ENCODE measurements at places on chromosomes 6 and 20.

GRCh38 chr20:63273059-63273579, 506 bp downstream of the ARFGAP1 start:
- no peak for ATAC-seq
- peak overlapping the region; percentile 91 for H3K4me3 ChIP-seq
- peak overlapping the region; percentile 95 for H3K27ac ChIP-seq
- peaks cover 22% of the 10 kb centered on the region for H3K36me3 ChIP-seq
- peaks cover 11% of the 10 kb centered on the region for H3K4me1 ChIP-seq

DNA sequence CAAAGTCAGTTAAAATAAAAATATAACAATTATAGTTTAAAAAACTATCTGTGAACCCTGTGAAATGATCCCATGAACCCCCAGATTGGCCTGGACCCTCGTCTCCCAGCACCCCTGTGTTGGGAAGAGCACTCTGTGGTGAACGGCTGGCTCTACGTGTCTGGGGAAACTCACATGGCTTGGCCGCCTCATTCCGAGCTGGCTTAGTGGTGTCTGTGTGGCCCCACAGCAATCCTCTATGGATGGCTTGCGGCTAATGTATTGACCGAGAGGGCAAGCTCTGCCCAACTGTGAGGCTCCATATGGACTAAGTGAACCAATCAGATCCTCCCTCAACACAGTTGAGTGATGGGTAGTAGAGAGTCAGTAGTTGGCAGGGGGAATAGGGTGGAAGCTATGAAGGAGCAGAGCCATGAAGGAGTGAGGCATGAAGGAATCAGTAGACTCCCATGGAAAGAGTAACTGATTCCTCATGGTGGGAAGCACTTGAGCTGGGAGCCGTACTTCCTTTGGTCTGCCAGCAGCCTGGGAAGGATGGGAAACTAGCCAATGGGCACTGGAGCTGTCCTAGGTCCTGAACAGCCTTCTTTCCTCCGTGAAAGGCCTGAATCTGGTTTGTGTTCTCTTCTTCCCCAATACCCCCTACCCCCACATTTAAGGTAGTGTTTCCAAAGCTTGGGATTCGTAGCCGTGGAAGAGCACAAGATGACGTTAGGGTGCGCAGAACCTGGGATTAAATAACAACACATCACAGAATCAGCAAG, 21.6 kb upstream of the ZNF831 start:
- peaks cover 14% of the 10 kb centered on the region for H3K36me3 ChIP-seq
- ATAC-seq, result no peak
- peaks cover 25% of the 10 kb centered on the region for H3K4me1 ChIP-seq

DNA sequence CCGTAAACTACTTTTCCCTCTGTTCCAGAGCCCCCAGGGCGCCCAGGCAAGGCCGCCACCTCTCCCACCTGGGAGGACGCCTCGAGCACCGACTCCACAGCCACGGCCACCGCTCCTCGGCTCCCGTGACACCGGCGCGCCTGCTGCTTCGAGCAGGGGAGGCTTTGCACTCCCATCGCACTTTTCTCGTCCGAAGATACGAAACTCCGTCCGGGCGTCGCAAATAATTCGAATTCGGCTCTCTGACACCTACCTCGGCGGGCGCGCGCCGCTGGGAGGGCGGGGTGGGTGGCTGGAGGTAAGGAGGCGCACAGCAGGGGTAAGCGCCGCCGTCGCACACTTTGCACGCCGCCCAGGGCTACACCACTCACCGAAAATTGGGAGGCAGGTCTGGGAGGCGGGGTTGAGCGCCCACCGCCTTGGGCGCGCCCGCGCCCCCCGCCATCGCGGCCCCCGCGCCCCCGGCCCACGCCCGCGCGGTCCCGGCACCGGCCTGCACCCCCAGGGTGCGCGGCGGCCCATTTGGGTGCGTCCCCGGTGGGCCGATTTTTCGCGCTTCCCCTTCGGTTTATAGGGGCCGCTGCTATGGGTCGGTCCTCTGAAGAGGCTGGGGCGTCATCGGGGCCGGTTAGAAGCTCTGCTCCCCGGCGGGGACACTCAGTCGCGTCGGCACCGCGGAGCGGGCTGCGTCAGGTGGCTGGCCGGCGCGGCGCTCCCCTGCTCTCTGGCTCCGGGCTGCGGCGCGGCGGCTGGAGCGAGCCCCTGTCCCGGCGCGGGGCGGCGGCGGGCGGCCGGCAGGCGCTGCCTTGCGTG, 36.2 kb downstream of the GNAS start:
- H3K36me3 ChIP-seq, result peaks cover 20% of the 10 kb centered on the region
- H3K4me1 ChIP-seq, result peaks cover 5% of the 10 kb centered on the region
- H3K4me3 ChIP-seq, result peak overlapping the region; percentile 77
- H3K27me3 ChIP-seq, result no peaks in the 10 kb centered on the region

DNA sequence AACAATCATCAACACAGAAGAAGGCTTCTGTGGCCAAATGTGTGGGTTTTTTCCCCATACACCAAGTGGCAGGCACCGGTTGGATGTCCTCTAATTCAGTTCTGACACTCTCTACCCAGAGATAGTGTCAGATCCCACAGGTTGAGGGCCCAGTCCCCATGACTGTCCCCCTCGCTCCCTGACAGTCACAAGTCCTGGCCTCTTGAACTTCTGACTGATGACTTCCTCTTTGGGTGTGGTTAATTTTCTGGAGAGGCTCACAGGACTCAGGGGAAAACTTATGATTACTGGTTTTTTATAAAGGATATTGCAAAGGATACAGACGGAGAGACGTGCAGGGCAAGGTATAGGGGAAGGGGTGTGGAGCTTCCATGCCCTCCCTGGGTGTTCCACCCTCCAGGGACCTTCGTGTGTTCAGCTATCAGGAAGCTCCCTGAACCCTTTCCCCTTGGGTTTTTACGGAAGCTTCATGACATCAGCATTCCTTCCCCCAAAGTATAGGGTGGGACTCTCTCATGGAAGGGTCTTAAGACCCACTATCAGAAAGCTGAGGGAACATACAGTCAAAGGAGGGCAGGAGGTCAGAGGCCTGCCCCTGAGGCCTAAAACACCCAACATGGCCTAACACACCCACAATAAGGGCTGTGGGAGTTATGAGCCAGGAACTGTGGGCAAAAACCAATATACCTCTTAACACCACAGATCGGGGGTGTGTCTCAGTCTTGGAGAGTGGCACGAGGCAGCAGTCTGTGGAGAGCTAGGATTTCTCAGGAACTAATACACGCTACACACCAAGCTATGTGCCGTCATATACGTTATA, 33.3 kb downstream of the FARS2 start:
- ATAC-seq, result peak; percentile 69
- H3K4me3 ChIP-seq, result peak overlapping the region; percentile 39
- H3K36me3 ChIP-seq, result no peaks in the 10 kb centered on the region
- H3K4me1 ChIP-seq, result peaks cover 28% of the 10 kb centered on the region
- H3K27me3 ChIP-seq, result no peaks in the 10 kb centered on the region

DNA sequence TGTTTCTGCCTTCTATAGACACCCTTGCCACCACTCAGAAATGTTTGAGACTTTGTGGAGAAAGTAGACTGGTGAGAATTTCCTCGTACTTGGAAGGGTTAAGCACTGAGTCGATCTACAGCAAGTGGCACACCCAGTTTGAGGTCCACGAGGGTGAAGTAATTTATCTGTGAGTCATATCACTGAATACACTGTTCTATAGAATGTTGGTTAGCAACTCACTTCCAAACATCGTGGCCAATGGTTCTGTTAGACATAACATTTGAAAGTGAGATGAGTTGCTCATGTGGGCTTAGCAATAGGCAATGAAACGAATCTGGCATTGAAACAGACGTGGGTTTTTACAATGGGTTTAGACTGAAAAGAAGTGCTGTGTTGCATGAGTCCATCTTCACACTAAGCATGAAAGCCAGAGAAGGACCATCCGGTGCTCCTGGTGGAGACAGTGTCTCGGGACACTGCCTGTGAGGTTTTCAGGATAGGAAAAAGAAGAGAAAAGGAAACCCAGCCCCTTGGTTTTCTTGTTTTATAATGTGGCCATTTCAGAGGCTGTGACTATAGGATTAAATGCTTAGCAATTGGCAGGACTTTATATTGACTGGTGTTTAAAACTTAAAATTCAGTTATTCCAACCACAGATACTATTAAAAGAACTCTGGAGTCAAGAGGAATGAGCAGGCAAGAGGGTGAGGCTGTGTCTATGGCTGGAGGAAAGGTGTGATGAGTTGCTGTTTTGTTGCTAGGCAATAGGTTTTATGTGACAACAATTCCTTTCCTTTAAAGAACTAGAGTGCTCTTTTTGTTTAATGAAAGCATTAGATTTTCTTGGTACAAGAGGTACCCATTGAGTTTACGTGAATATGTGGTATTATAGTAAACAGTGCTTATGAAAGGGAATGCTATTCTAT, 31.0 kb upstream of the EZR start:
- H3K4me1 ChIP-seq, result peaks cover 14% of the 10 kb centered on the region
- ATAC-seq, result peak; percentile 81
- H3K27ac ChIP-seq, result peak overlapping the region; percentile 94
- H3K36me3 ChIP-seq, result no peaks in the 10 kb centered on the region
